Karpas-422 (cell line): ENCODE measurements at places on chromosomes 7 and 10. TPM values are rescaled to one million over a fixed set of nuclear protein-coding genes. Genes with fewer than 3 reads are reported as not detected.

Gene SPDYE6
- not detected in 2 replicates for total RNA-seq

Gene MTURN
- total RNA-seq: 80.2 and 89.4 TPM in 2 replicates

Gene IDI2
- not detected in 2 replicates for total RNA-seq

Gene OR2A42
- not detected in 2 replicates for total RNA-seq

Gene CALN1
- not detected in 2 replicates for total RNA-seq

Gene NXPH1
- not detected in 2 replicates for total RNA-seq

Gene IFIT3
- 1.0 and 1.4 TPM in 2 replicates for total RNA-seq

Gene VPS37D
- not detected in 2 replicates for total RNA-seq

Gene CALML5
- not detected in 2 replicates for total RNA-seq

Gene CYP26C1
- total RNA-seq: 0.14 and 0.30 TPM in 2 replicates

Gene SOSTDC1
- not detected in 2 replicates for total RNA-seq

Gene ANKRD61
- 0.22 and 0.71 TPM in 2 replicates for total RNA-seq

Gene ZNF716
- total RNA-seq: not detected in 2 replicates

Gene OR2A5
- not detected in 2 replicates for total RNA-seq

Gene LIPK
- not detected in 2 replicates for total RNA-seq

Gene HOGA1
- total RNA-seq: 0.79 TPM in 1 of 2 replicates, not detected in the other

Gene CTBP2
- 0.15 and 1.3 TPM in 2 replicates for total RNA-seq

Gene CLEC5A
- total RNA-seq: not detected in 2 replicates

Gene STOX1
- total RNA-seq: 15.9 and 19.8 TPM in 2 replicates

Gene CALCR
- total RNA-seq: not detected in 2 replicates
